ENCODE measurements at places on chromosomes 3 and 15.

GRCh38 chr3:71962561-71963240, 177.8 kb upstream of the PROK2 start:
- DNase-seq, result peak; percentile 27

- no peak for DNase-seq
Measured at GRCh38 chr15:36879568-36880222, 220.7 kb downstream of the MEIS2 start.

DNA sequence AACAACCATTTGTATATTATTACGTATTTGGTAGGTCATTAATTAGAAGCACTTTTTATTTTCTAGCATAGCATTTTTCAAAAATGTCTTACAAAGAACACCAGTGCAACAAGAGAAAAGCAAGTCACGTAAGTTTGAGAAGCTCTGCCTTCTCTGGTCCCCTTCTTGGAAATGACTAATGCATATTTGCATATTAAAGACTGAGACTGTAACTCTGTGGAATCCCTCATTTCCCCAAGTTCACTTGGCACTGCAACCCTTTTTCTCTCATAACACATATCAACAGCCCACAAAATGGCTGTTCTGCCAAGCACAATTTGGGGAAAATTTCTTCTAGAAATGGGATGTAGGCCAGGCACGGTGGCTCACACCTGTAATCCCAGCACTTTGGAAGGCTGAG, 176.3 kb downstream of the ERC2 start:
- no peak for DNase-seq

- no peak for DNase-seq
Measured at GRCh38 chr3:18079739-18080138, 337.3 kb upstream of the TBC1D5 start.

GRCh38 chr3:70813311-70813710, 500.9 kb upstream of the MDFIC2 start:
- no peak for DNase-seq

DNA sequence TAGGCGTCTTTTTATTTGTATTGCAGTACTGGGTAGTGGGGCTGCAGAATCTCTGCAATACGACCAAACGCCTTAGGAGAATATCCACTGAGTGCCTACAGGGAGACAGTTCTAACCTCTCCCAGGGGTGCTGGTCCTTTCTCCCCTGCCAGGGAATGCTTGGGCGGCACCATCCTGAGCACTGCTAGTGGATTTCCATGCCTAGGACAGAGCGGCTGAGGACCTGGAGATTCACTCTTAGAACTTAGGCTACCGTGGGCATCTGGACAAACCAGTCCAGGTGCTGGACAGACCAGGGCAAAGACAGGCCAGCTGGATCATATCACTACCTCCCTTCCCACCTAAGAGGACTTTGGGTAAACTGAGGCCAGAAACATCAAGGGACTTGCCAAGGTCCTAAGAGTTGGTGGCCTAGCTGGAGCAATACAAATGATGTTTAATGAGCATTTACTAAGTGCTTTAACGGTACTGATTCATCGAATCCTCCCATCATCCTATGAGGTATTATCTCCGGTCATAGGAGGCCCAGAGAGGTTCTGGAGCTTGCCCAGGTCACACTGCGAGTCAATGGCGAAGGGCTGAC, 902 bp downstream of the TMEM44 start:
- no peak for DNase-seq

DNA sequence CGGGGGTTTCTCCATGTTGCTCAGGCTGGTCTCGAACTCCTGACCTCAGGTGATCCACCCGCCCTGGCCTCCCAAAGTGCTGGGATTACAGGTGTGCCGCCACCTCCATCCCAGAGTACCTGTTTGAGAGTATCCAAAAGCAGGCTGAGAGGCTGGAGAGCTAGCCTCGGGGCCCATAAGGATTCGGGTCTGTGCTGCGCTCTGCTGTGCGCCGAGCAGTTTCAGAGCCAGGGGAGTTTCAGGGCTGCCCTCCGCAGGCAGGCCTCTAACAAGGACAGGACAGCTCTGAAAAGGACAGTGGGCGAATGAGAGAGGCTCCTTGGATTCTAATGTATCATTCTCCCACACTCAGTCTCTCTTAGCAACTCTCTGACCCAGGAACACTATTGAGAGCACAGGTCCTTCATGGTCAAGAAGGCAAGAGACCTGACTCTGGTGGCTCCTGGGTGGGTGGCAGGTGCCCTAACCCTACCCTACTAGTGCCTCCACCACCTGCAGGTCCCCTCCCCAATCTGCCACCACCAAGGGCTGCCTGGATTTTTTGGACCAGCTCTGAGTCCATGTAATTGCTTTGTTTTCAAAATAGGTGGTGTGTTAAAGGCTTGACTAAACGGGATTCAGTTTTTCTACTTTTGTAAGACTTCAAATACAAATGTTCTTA, 27.8 kb downstream of the MAGEF1 start:
- DNase-seq, result no peak

- no peak for DNase-seq
Measured at GRCh38 chr15:80606511-80607071, 88.5 kb upstream of the ABHD17C start.

DNA sequence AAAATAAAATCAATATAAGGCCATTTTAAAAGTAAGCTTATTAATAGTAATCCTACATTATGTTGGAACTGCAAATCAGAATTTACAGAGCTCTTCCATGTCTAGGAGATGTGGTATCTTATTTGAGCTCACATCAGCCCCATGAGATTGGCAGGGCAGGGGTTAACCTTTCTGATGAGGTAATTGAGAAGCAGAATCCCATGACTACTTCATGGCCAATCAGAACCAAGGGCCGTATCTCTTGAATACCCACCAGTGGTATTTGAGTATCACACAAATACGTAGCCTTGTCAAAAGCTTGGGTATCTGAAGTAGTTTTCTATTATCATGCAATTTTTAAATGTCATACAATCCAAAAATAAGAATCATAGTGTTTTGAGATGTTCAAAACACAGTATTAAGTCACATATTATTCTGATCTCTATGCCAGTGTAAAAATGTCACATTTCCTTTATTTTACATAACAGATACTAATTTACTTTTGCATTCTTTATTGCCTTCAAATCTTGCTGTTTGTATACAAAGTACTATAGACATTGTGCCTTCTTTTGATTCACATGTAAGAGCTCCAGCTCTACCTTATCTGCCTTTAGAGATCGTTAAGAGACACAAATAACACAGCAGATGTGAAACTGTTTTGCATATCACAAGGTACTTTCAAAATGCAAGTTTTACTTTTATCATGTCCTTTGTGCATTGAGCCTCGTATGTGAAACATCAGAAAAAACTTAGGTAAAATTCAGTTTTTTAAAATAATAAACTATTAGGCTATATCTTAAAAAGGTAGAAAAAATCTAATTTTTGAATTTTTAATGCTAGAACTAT, 251.7 kb upstream of the GOLGA6L4 start:
- peak; percentile 70 for DNase-seq

DNA sequence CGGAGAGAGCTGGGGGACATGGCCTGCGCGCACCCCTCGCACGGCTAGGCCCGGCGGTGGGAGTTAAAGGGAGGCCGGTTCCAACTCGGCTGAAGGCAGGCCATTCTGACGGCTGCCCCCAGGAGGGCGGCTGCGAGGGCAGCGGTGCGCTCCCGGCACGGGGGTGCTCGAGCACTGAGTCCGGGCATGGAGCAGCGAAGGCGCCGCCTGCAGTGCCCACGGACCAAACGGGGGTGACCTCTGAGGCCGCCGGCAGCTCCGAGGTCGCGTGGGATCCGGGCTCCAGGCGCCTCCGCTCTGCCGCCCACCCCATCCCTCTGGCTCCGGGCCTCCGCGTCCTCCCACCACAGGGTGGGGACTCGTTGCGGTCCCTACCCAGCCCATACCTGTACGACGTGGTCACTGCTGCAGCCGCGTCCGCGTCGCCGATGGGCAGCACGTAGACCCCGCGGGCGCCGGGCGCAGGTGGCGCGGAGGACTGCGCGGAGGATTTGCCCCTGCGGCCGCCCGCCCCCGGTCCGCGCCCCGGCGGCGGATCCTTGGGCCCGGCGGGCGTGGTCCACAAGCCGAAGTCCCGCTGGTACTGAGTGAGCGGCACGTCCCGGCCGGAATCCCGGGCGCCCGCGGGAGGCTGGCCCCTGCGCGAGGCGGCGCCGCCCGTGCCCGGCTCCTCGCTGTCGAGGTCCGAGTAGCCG, 469 bp downstream of the MAP6D1 start:
- no peak for DNase-seq

DNA sequence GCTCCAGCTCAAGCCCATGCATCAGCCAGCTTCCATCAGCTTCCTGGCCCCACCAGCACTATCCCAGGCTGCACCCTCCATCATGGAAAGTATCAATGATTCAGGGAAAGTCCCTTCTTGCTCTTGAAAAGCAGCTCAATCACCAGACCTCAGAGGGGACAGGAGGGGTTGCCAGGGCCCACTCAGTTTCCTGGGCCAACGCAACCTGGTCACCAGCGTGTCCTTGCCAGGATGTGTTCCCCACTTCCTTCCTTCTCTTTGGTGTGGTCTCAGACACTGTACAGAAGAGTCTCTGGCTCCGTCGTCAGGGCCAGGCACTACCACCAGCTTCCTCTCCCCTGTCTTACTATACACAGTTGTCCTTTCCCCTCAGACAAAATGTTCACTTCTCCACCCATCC, 3.0 kb downstream of the HDC start:
- no peak for DNase-seq

Data from brain (organoid and tissue), 16 donors.